A549 treated with CpdA at 1 μM for 4 hours (cell line): ENCODE measurements at places on chromosomes 7 and 10. TPM values are rescaled to one million over a fixed set of nuclear protein-coding genes. Genes with fewer than 3 reads are reported as not detected.

Gene MET
- total RNA-seq = 82.1 to 117 TPM (median 103 TPM) in 5 replicates

Gene GIMAP7
- total RNA-seq = not detected in 5 replicates

Gene MGAM2
- 0.01 to 0.02 TPM (median 0.02 TPM) in 3 of 5 replicates, not detected in the others for total RNA-seq

Gene NEBL
- 3.0 to 4.7 TPM (median 3.9 TPM) in 5 replicates for total RNA-seq

Gene PIP
- total RNA-seq = not detected in 5 replicates

Gene CYP26C1
- total RNA-seq = not detected in 5 replicates

Gene COL26A1
- 0.35 to 0.45 TPM (median 0.38 TPM) in 5 replicates for total RNA-seq

Gene SPDYE5
- total RNA-seq = not detected in 5 replicates

Gene PDE6C
- total RNA-seq = not detected in 5 replicates

Gene NKX2-3
- total RNA-seq = 0.08 TPM in 1 of 5 replicates, not detected in the others

Gene SEM1
- 329 to 659 TPM (median 362 TPM) in 5 replicates for total RNA-seq

Gene PAPSS2
- 23.1 to 27.9 TPM (median 26.3 TPM) in 5 replicates for total RNA-seq

Gene TAS2R4
- 0.06 to 0.26 TPM (median 0.12 TPM) in 5 replicates for total RNA-seq

Gene TWIST1
- total RNA-seq = 1.4 to 4.2 TPM (median 3.6 TPM) in 5 replicates

Gene STOX1
- total RNA-seq = 0.74 to 1.1 TPM (median 0.86 TPM) in 5 replicates

Gene TSPAN33
- 5.8 to 7.2 TPM (median 6.5 TPM) in 5 replicates for total RNA-seq

Gene BMPR1A
- total RNA-seq = 19.1 to 27.1 TPM (median 24.6 TPM) in 5 replicates

Gene MMD2
- not detected in 5 replicates for total RNA-seq

Gene TMEM120A
- total RNA-seq = 33.0 to 44.3 TPM (median 42.8 TPM) in 5 replicates

Gene H2BK1
- not detected in 5 replicates for total RNA-seq

Gene C10orf67
- total RNA-seq = 0.05 to 0.22 TPM (median 0.10 TPM) in 3 of 5 replicates, not detected in the others

Gene FRAT2
- 5.2 to 8.8 TPM (median 8.4 TPM) in 5 replicates for total RNA-seq
